Neural progenitor cell (in vitro differentiated cells): ENCODE measurements at places on chromosomes 4 and X.

DNA sequence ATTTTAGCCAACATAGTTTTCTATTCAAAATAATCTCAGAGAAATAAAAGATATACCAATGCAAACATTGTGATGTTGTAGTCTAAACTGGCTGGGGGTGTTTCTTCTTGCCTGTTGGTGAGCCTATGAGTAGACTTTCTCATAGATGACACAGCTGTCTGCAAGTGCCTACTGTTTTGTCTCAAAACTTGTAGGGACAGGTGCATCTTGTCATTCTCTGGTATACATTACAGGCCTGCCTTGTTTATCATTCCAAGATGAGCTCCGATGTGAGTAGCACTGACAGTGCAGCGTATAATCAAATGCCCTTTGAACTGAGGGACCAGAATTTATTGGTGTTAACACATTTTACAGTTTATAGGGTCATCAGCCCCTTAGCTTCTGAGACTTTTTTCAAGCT is 353.8 kb downstream of the PRDM5 start:
- DNase-seq, result no peak

DNA sequence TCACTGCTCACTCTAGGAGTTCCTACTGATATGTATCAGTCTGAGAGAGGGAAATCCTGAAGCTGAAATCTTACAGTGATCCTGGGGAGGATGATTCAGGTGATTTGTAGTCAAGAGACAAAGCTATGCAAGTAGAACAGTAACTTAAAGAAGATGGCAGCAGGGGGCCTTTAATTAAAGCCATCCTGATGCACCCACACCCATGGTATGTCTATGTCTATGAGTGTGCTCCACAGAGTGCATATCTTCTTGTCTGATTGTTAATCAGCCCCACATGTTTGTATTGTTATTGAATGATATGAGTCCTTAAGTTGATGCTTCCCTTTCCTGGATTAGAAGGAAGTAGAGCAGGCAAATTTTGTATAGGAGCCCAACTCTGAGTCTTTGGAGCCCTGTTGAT is 78.8 kb downstream of the NHS start:
- DNase-seq, result no peak

GRCh38 chr4:11954093-11954492 is 525.4 kb upstream of the HS3ST1 start:
- peak; percentile 44 for DNase-seq

- peak; percentile 2 for DNase-seq
Measured at GRCh38 chrX:148741441-148741840, 241.0 kb downstream of the AFF2 start.

DNA sequence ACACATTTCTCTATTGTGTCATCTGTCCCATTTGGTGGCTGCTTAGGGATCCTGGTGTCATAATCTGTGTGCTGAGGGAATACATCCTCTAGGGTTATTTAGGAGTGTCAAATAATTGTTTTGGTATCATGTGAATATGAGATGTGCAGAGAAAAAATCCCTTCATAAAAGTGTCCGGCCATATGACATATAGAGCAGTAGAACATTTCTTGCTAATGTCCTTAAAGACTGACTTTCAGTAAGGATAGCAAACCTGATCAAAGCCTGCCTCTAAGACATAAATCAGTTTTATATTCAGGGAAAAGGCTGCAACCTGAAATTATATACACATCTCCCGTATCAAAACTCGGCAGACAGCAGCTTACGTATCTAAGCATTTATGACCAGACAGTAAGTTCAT is 211.6 kb downstream of the ADAM29 start:
- DNase-seq, result no peak

DNA sequence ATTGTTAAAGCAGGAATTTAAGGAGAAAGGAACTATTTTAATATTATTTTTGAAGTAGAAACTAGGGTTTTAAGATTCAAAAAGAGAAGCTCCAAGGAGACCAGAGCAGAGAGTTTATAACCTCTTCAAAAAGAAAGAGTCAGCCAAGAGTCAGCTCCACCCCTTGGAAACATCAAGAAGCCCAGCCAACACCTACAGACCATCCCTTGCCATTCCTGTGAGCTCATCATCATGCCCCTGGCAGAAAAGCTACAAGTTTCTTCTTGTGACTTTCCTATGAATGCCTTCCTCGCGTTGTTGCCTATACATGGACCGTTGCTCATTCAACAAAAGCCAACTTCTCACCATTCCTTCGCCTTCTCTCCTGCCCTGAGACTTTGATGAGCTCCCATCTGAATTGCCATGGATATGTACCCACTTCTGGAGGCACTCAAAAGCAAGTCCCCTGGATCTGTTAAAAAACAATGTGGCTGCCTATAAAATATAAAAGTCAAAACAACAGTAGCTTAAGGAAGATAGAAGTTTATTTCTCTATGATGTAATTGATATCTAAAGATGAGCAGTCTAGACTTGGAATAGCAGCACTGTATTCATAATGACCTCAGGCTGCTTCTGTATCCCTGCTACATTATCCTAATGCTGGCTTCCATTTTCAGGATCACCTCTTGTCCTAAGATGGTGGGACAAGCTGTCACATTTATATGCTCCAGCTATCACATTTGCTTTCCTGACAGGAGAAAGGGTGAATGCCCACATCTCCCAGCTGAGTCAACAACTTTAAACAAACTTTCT is 20.3 kb downstream of the PLRG1 start:
- DNase-seq, result no peak

DNA sequence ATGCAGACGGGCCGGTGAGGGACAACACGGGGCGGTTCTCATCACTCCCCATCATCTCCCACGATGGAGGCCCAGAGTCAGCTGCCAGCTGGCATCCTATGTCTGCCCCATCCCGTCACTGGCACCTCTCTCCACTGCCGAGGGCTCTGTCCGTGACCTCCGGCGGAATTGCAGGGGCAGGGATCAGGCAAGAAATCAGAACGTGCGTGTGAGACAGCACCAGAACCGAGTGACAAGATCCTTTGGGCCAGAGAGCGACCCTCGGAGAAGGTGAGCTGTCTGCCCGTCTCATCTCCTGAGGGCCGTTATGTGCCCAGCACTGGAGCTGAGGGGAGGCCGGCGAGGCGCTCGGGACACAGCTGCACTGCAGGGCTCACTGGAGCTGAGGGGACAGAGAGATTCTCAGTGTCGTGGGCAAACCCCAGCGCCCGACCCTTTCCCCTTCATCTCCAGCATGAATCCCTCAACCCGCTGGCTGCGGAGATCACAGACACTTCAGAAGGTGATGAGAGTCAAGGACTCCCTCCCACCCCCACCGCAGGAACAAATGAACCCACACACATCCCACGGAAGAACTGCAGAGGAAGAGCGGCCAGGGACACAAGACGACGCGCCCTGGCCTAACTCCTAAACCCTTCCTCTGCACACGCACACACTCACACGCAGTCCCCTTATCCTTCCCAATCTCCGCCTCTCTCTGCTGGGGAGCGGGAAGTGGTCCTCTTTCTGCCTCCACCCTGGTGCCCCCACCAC is 128.7 kb downstream of the AFAP1 start:
- no peak for DNase-seq

DNA sequence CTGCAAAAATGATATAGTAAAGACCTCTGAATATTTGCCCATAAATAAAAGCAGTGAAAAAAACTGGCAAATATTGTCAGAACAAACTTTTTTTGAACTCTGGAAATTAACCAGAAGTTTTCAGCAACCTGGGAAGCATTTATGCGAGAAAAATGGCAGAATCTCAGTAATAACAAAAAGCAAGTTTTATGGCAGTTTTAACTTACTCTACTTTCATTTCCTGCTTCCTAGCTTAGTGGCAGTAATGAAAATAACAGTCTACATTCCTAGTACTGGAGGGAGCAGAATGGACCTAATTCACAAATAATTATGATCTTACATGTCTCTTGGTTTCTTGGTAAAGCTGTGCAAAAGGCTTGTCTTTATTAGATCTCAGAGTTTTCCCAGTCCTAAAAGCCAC is 460.1 kb downstream of the NAF1 start:
- no peak for DNase-seq

GRCh38 chr4:142021181-142021580 is 384.8 kb downstream of the IL15 start:
- DNase-seq, result no peak

GRCh38 chrX:12984603-12985319 is 9.9 kb downstream of the TMSB4X start:
- no peak for DNase-seq

DNA sequence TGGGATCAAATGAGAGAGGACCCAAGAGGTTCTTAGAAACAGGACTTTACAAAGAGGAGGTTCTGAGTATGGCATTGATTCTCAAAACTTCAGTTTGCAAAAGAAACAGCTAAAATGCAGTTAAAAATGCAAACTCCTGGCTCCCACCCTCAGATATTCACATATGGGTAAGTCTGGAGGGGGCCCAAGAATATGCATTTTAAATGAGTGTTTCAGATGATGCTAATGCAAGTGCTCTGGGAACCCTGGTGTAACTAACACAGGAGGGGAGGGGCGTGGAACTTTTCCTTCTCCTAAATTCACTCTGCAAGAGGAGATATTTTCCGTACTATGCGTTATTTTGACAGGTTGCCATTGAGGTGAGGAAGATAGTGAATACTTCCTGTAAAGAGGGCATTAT is 168.2 kb downstream of the TENM3 start:
- no peak for DNase-seq

DNA sequence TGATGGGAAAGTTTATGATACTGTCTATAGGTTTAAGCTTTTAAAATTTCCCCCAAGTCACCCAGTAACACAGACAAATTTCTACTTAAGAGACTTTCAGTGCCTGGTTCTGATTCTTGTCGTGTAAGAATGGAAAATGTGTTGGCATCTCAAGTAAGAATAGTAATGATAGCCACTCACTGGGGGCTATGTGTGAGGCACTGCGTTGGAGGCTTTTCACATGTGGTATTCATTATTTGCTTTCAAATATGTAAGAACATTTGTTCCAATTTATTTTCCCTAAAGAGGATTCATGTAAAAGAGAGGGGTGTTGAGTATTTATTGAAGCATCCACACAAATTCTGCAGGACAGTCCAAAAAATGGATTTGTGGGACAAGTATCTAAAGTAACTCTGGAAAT is 143.6 kb downstream of the FNIP2 start:
- no peak for DNase-seq

DNA sequence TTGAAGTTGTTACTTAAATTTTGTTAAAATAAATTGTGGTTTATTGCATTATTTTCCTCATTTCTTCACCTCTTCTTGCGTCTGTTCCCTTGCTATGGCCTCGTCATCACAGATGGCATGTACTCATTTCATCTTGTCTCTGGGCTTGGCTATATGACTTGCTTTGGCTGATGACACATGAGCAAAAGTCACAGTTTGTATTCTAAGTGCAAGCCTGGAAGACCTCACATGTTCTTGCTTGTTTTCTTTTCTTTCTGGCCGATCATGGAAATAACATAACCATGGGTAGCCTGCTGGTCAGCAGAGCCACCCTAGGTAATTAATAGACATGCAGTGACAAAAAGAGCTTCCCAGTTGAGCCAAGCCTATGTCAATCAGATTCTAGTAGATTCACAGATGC is 527.9 kb downstream of the SPRY1 start:
- no peak for DNase-seq

GRCh38 chrX:124086411-124086810 is 124.9 kb downstream of the STAG2 start:
- DNase-seq, result no peak

GRCh38 chrX:63702556-63702955 is 82.5 kb downstream of the ARHGEF9 start:
- DNase-seq, result no peak
